ENCODE measurements at places on chromosomes 11 and 22. TPM values are rescaled to one million over a fixed set of nuclear protein-coding genes. Genes with fewer than 3 reads are reported as not detected.

- no peak overlapping the region for H3K27ac ChIP-seq
- no peak overlapping the region for H3K4me3 ChIP-seq
- H3K4me1 ChIP-seq, result peaks cover 5% of the 10 kb centered on the region
- no peak for DNase-seq
- no peaks in the 10 kb centered on the region for H3K36me3 ChIP-seq
Observed at GRCh38 chr22:29146771-29147170, 58.9 kb upstream of the EMID1 start.

DNA sequence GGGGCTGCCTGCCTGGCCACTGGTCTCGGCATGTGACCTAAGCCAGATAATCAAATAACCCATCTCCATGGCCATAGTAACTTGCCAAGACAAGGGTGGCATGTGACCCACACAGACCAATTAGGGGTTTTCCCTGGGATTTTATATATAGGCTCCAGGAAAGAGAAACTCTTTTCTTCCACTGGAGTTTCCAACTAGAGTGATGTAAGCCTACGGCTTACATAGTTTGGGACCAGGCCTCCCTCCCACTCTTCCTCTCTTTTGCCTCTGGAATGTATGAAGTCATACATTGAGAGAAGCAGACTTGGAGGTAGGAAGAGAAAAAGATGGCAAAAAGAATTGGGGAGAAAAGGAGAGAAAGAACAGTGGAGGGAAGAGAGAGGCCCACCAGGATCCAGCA lies 84.6 kb upstream of the LDLRAD3 start:
- no peak overlapping the region for H3K27ac ChIP-seq
- no peaks in the 10 kb centered on the region for H3K36me3 ChIP-seq
- H3K4me3 ChIP-seq, result no peak overlapping the region
- DNase-seq, result no peak
- peaks cover 2% of the 10 kb centered on the region for H3K27me3 ChIP-seq

DNA sequence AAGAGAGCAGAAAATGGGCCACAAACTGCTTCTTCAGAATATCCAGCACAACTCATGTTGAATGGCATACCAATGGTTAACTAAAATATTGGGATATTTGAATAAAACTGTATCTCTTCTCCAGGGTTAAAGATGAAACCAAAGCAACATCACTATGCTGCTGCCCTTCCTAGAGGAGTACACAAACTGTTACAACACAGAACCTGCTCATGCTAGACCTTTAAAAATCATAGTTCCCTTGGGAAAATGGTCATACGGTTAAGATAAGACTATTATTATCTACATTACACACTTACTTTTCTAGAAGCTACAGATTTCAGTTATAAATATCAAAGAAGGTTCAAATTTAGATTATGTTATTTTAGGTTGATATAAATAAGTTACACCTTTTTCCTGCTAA lies 78.6 kb upstream of the TP53AIP1 start:
- no peak overlapping the region for H3K27ac ChIP-seq
- DNase-seq, result no peak
- no peaks in the 10 kb centered on the region for H3K36me3 ChIP-seq

DNA sequence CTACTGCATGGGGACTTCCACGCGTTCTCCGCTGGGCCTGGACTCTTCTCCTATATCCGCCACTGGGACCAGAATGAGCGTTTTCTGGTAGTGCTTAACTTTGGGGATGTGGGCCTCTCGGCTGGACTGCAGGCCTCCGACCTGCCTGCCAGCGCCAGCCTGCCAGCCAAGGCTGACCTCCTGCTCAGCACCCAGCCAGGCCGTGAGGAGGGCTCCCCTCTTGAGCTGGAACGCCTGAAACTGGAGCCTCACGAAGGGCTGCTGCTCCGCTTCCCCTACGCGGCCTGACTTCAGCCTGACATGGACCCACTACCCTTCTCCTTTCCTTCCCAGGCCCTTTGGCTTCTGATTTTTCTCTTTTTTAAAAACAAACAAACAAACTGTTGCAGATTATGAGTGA lies 7.7 kb downstream of the SLC3A2 start:
- peaks cover 23% of the 10 kb centered on the region for H3K4me1 ChIP-seq
- H3K27me3 ChIP-seq, result peaks cover 2% of the 10 kb centered on the region
- no peak for DNase-seq
- no peak overlapping the region for H3K4me3 ChIP-seq
- peaks cover 60% of the 10 kb centered on the region for H3K36me3 ChIP-seq

DNA sequence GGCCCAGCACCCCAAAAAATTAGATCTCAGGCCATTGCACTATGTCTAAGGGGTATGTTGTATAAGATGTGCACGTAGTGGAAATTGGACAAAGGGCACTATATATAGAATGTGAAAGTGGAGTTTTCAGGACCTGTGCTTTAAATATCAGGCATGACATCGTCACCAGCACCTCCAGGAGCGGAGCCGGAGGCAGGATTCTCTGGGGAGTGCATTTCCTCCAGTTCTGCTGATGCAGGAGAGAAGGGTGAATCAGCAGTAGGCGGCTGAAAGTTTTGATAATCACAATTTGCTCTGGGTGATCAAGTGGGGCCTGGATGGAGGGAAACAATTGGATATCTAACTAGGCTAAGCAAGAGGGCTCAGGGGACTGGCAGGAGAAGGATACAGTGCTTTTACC lies 69.1 kb upstream of the NTM start:
- DNase-seq, result no peak
- no peaks in the 10 kb centered on the region for H3K4me1 ChIP-seq
- H3K27me3 ChIP-seq, result peaks cover 2% of the 10 kb centered on the region

- no peaks in the 10 kb centered on the region for H3K27me3 ChIP-seq
- H3K27ac ChIP-seq, result no peak overlapping the region
- no peak for DNase-seq
- peaks cover 20% of the 10 kb centered on the region for H3K4me1 ChIP-seq
- no peak overlapping the region for H3K4me3 ChIP-seq
Observed at GRCh38 chr22:41827671-41828070, 5.2 kb upstream of the SREBF2 start.

- H3K36me3 ChIP-seq, result peaks cover 27% of the 10 kb centered on the region
- peak overlapping the region; percentile 97 for H3K4me3 ChIP-seq
- H3K4me1 ChIP-seq, result peaks cover 33% of the 10 kb centered on the region
- H3K27me3 ChIP-seq, result no peaks in the 10 kb centered on the region
Observed at GRCh38 chr11:102347462-102348370, 702 bp downstream of the BIRC2 start.

- H3K4me3 ChIP-seq, result no peak overlapping the region
- no peak for DNase-seq
- H3K27me3 ChIP-seq, result peaks cover 7% of the 10 kb centered on the region
- H3K36me3 ChIP-seq, result no peaks in the 10 kb centered on the region
Observed at GRCh38 chr22:30043161-30043560, 37.1 kb upstream of the HORMAD2 start.

DNA sequence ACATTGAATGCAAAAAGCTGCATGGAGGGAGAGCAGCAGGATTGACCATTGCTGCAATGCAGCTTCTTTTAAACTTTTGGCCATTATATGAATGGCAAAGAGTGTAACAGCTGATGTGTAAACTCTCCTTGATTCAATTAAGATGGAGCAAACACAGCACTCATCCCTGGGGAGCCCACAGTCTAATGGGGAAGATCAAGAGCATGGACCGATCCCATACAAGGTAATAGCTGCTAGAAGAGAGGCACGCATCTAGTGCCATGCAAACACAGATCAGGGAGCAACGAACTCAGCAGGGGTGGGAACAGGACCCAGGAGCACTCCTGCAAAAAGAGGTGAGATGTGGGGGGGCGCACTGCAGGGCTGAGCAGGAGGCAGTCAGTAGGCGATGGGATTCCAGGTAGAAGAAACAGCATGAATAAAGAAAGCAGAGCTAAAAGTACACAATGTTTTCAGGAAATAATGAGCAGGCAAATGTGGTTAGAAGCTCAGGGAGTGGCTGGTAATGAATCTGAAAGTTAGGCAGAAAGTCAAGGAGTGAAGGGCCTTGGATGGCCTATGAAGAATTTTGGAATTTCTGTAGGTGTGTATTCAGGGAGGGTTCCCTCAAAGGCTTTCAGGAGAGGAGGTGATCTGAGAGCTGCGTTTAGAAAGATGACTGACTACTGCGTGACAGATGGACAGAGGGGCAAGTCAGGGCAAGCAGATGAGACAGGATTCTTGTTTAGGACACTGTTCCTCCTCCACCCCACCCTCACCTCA lies 17.2 kb upstream of the BMAL1 start:
- H3K36me3 ChIP-seq, result no peaks in the 10 kb centered on the region
- H3K27ac ChIP-seq, result no peak overlapping the region
- peaks cover 10% of the 10 kb centered on the region for H3K4me1 ChIP-seq
- H3K4me3 ChIP-seq, result no peak overlapping the region
- peaks cover 38% of the 10 kb centered on the region for H3K27me3 ChIP-seq
- DNase-seq, result peak; percentile 16

- H3K27me3 ChIP-seq, result peaks cover 59% of the 10 kb centered on the region
- H3K27ac ChIP-seq, result no peak overlapping the region
- DNase-seq, result no peak
- no peaks in the 10 kb centered on the region for H3K36me3 ChIP-seq
Observed at GRCh38 chr11:86957976-86958646, 2.9 kb upstream of the FZD4 start.

The LIPT2 gene
- total RNA-seq, result 3.1 TPM
